ENCODE measurements at places on chromosomes 12 and 14.
A peak's percentile ranks its signal among the peaks of the same experiment; 100 is the strongest.

DNA sequence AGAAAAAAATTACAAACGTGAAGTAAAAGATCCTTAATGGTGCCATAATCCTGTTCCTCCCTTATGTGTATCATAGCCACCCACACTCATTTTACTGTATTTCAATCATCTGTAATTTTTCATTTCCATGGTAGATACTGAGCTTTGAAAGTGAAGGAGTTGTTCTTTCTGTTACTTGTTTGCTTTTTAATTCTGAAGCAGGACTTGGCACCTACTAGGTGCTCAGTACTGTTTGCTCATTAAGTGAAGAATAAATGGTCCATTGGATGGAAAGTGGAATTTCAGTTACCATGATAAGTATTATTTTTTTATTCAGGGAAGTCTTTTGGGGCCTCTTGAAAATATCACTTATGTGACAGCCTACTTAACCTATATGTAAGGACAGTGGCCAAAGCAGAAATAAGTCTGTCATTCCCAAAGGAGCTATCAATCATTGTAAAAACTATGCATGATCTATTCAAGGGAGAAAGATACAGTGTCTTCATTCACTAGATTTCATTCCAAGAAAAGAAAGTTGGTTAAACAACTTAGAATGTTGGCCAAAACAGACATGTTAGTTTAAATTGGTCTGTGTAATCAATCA lies 1244.4 kb upstream of the SEL1L start:
- no peak for DNase-seq

DNA sequence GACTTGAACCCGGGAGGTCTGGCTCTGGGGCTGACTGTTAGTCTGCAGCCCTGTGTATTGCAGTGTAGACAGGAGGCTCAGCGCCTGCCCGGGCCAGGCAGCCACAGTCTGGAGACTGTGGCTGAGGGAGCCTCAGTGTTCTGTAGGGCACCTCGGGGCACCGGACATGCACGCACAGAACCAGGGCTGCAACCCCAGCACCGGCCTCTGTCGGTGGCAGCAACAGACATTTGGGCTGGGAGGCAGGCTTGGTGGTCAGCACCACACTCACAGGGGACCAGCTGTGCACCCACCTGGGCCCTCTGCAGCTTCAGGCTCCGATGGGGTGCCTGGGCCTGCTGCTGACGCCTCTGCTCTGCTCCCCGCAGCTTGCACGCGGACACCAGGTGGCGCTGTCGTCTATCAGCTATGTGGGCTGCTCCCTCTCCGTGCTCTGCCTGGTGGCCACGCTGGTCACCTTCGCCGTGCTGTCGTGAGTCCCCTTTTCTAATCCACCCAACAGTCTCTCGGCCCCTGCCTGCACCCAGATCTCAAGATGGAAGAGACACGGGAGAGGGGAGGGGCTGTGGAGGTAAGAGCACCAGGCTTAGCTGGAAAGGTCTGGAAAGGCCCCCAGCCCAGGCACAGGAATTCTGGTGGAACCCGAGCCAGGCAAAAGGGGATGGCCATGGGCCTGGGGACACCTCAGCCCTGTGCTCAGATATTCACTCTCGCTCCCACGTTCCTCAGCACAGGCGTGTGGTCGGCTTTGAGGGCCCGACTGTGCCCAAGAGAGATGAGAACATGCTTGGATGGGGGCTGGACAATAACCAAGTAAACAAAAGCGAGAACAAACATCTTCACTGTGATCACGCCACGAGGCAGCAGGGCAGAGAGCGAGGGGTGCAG lies 151.0 kb downstream of the ADGRD1 start:
- peak; percentile 5 for DNase-seq

- no peak for DNase-seq
Measured at GRCh38 chr14:100906420-100906819, 2.9 kb upstream of the RTL1 start.

DNA sequence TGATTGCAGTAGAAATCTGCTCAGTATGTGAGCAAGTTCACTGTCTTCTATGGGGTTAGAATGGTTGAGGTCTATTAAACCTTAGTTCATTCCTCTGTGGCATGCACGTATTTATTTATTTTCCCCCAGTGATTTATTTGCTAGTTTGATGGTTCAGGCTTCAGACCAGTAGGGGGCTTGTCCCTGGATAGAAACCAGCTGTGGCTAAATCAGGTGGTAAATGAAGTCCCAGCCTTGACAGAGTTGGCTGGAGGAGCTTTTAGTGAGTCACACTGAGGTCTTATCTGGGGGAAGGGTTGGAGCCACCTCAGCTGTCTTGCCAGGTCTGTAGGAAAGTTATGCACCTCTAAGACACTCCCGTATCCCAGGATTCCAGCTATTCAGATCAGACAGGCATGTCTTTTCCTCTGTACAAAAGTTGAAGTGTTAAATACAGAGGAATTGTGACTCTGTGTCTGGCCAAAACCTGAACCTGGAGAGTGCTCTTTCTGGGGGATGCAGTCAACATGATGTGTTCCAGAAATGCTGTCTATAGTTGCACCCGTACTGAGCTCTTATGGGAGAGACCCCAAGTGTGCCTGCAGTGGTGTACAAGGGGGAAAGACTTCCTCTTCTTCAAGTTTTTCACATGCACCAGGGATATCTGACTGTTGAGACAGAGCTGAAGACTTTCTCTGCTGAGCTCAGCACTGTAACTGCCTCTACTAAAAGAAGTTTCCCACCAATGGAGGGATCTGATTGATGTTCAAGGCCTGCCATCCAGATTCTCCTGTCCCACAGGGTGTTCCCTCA lies 1322.1 kb downstream of the TMEM121 start:
- DNase-seq, result peak; percentile 85

GRCh38 chr12:121748571-121749265 lies 36.2 kb downstream of the TMEM120B start:
- no peak for DNase-seq

DNA sequence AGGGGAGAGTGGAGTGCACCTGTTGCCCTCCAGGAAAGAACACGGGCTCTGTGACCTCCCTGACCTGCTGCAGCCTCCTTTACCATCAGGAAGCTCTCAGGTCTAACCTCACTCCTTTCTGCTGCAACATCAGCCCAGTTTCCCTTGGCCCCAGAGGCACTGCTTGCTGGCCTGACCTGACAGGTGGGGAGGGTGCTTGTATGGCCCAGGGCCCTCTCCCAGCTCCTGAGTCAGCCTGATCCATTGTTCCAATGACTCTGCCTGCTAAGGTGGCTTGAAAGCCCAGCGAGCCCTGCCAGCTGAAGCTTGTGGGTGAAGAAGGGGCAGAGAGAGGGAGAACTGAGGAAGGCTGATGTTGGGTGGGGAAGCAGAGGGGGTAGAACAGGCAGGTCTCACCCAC lies 13.2 kb upstream of the KRT78 start:
- DNase-seq, result no peak

DNA sequence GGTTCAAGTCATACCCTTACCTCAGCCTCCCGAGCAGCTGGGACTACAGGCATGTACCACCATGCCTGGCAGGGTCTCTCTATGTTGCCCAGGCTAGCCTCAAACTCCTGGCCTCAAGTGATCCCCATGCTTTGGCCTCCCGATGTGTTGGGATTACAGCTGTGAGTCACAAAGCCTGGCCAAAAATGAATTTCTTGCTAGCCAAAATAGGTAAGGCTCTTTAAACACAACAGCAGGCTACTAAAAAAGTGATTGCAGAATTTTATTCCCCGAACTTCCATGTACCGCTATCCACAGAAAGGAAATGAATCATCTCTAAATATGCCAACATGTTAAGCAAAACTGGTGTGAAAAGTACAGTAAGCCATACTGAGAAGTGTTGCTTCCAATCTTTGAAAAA lies 50.6 kb downstream of the WDHD1 start:
- peak; percentile 72 for DNase-seq

DNA sequence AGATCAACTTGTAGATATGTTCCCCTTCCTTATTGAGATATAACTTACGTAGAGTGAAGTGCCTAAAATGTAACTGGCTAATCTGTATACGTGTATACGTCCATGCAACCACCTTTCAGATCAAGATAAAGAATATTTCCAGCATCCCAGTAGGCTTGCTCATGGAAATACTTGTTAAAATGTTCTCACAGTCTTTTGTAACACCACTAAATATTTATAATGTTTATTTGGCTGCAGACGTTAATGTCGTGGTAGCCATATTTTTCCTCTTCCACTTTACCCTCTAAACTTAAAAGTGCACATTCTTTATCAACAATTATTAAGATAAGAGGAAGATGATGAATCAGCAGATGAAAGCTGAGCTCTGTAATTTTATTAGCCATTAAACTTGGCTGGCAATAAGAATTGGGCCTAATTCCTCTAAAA lies 447.4 kb downstream of the AEBP2 start:
- DNase-seq, result no peak

DNA sequence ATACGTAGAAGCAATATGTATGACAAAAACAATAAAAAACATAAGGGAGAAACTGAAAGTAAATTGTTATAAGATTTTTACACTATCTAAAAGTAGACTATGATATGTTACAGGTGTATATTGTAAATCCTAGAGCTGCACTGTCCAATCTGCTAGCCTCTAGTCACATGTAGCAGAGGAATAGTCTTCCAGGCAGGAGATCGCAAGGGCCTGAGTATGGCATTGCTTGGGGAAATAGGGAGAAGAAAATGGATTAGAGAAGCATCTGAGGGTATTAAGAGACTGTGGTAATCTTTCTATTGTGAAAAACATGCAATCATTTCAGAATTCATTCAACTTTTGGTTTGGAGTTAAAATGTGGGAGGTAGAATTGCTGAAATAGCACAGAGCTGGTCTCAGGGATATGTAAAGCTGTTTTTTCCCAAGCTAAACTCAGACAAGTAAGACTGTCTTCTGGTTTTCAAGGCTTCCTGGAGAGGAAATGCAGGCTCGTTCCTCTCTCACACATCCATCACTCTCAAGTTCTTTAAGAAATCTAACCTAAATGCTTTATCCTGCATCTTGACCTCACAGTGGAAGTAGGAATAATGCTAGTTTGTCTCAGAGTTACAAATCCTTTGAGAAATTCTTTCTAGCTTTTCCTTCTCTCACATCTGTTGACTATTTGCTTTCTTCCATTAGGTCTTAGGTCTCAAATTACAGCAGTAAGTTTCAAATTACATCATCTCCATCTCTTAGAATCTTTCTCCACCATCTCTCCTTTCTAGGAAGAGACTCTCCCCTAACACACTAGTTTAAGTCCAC lies 7.6 kb upstream of the CCDC184 start:
- DNase-seq, result no peak

- DNase-seq, result no peak
Measured at GRCh38 chr14:90656973-90657372, 159.3 kb downstream of the TTC7B start.

GRCh38 chr14:68937471-68938270 lies 41.4 kb downstream of the ACTN1 start:
- DNase-seq, result peak; percentile 59

DNA sequence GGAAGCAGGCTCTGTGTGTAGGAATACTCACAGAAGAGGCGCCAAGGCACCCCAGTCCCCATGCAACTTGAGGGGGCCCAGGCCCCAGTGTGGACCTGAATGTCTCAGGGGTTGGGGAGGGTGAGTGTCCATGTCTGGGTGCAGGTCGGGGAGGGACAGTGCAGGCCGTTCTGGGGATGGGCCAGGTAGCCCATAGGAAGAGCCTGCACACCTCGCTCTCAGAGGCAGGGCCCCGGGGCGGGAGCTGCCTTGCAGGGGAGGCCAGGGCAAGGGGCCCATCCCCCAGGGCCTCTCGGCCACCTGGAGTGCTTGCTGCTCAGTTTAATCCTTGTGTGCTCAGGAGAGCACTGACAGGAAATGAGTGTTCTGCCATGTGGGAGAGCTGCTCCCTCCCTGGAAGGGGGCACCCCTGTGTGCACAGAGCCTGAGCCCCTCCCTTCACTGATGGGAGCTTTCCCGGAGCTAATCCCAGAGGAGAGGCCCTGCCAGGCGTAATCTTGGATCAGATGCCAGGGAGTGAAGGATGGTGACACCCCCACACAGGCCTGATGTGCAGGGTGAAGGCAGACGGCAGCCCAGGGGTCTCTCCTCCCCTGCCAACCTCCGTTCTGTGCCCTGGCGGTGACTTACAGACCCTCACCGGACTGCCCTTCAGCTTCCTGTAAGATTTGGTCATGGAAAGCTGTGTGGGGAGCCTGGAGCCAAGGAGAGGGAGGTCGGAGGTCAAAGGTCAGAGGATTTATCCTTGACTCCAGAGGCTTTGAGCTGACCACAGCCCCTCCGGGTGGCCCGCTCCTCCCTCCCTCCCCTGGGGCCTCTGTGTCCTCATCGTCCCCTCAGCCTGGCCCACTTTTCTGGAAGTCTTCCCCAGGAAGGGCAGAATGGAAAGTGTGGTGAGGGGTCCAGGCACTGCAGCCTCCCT lies 24.4 kb upstream of the FBRSL1 start:
- DNase-seq, result no peak

- no peak for DNase-seq
Measured at GRCh38 chr12:50828886-50829285, 13.8 kb upstream of the TMPRSS12 start.

DNA sequence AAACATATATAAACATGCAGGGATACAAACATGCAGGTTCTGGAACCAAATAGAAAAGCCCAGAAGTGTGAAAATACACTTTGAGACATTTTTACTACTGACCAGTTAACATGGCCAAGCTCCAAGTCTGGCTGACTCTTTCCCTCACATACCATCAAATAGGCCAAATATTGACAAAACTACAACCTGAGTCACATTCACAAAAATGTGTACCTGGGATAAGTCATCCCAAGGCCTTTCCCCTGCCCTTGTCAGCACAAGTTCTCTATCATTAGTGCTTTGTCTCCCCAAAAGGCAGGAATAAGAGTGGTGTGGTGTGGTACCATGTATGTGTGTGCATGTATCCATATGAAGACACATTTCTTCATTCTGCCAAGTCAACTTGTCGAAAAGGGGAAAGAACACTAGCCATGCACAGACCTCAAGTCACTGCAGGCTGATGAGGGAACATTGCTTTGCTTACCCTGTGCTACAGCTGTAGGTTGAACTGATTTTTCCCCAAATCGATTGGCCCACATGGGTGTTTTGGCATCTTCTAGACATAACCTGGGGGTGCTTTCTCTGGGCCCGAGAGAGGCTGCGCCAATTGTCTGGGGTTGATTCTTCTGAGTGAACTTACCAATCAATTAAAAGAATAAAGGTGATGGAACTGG lies 14.9 kb downstream of the HOXC4 start:
- peak; percentile 70 for DNase-seq

GRCh38 chr14:20110438-20110837 lies at the start of gene OR4K17:
OR4K17 (plus strand) TSS chr14:20110739; CDS start chr14:20117500, 6,761 bp downstream.
- DNase-seq, result no peak

DNA sequence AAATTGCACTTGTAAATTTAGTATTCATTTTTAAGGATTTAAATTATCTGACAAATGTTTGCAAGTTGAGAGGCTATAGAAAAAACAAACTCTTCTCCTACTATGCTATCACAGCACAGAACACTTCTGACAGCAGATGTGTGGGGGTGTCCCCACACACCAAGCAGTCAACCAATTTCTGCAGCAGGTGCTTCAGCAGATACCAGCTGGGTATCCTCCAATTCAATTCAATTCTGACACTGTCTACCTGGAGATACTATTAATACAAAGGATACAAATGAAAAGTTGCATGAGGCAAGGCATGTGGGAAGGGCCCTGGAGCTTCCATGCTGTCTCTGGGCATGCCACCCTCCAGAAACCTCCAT lies 35.1 kb downstream of the PCNX1 start:
- DNase-seq, result no peak

- DNase-seq, result no peak
Measured at GRCh38 chr12:1811281-1811947, 9.0 kb upstream of the LRTM2 start.

GRCh38 chr12:2607881-2608607 lies 186.7 kb upstream of the FKBP4 start:
- DNase-seq, result no peak

- no peak for DNase-seq
Measured at GRCh38 chr14:65585216-65585615, 172.7 kb downstream of the FUT8 start.

GRCh38 chr12:131755305-131756113 lies 44.6 kb downstream of the SFSWAP start:
- no peak for DNase-seq

GRCh38 chr12:92493816-92494215 lies 209.0 kb upstream of the PLEKHG7 start:
- DNase-seq, result peak; percentile 62
